Stimulated activated CD4-positive, alpha-beta T cell treated with anti-CD3 and anti-CD28 coated beads, Interleukin-2, amount 100 ng/mL, for 24 hours (primary cell): ENCODE measurements at places on chromosomes 2 and 18.
A peak's percentile ranks its signal among the peaks of the same experiment; 100 is the strongest.

- no peak for DNase-seq
Measured at GRCh38 chr2:237486819-237487448, at the start of gene MLPH. TSS of gene MLPH (plus strand) at chr2:237487251. CDS start at chr2:237493427, 6,176 bp downstream.

DNA sequence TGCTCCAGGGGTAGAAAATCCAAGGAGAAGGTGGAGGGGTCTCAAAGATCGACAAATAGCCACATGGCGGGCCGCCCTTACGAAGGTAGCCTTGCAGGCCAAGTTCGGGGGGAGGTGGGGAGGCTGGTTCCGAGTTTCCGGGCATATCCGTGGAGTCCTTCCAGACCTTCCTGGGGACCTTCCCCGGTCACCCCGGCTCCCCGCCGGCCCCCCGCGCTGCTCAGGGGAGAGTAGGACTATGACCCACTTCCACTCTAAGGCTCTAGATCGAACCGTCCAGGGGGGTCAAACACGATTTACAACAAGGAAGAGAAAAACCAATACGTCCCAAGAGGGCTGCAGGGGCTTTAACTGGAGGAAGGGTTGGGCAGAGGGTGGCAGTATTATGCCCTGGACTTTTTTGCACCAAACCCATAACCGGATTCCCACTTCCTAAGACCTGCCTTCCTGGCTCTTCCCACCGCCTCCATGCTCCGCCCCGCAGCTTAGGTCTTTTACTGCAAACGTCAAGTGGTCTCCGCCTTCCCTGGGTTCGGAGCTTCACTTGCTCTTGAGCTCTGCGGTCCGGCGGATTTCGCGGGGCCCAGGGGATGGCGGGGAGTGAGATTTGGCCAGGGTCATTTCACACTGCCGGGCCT is 779 bp upstream of the LYPD6 start:
- DNase-seq: peak; percentile 1

DNA sequence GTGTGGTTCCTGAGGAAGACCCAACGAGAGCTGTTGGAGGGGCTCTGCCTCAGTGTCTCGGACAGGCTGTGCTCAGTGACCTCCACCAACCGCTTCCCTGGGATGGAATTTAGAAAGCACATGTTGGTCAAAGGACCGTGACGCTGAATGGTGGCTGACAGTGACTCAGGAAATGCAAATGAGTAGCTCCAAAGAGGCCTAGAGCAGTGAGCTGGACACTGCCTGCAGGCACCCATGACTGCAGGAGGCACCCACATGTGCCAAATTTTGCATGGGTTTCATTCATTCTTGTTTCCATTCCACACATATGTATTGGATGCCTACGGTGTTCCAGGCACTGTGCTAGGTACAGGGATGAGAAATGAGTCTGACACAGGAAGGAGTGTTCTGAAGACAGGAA is 46.4 kb downstream of the ACKR3 start:
- DNase-seq: no peak

DNA sequence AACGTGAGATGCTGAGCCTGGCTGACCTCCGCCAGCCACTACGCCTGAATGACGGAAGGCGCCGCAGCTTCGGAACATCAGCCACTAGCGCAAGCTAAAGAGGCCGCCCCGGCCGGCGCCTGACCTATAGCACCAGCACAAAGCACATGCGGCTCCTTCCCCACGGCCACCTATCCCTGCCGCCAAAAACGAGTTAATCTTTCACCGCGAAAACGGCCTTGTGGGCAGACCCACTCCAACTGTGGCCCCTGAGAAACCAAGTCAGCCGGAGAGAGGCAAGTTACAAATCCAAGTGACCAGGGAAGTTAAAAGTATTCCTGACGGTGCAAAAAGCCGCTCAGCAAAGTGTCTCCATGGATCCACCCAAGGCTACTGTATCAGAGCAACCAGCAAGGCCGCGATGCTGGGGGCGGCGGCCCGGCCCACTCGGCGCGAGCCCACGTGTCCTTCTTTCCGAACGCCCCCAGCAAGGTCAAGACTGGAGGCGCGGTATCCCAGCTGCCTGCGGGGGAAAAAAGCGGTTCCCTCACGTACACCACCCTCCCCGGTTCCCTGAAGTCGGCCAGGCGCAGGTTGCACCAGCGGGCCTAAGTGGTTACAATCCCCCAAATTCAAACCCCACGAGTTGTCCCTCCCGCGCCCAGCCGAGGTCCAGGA is 575 bp downstream of the HSPD1 start:
- peak; percentile 61 for DNase-seq

DNA sequence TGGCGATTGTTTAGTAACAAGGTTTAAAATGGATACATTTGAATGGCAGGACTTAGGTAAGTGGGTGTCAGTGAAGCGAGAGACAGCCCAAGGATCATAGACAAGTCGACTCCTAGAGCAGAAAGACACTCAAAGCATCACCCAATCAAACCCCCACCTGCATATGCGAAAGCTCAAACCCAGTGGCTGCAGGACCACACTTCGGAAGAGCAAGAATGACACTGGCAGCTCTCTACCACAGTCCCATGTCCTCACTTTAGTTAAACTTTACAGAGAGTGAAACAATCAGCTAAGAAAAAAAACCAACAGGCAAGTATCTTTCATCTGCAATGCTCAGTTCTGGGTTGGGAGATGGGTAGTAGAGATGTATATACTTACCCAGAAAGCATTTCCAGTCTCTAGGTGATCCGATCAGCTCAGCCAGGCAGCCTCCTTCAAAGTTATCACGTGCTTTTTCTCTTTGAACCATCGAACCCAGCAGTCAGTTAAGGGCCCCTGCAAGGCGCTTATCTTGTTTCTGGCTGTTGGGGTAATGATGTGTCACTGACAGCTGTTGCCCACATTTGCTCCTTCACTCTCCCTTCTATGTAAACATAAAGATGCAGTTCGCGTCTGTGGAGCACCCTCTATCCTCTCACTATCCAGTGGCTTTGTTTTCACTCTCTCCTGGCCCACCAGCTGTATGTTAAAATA is 357.5 kb upstream of the ID2 start:
- DNase-seq: no peak

DNA sequence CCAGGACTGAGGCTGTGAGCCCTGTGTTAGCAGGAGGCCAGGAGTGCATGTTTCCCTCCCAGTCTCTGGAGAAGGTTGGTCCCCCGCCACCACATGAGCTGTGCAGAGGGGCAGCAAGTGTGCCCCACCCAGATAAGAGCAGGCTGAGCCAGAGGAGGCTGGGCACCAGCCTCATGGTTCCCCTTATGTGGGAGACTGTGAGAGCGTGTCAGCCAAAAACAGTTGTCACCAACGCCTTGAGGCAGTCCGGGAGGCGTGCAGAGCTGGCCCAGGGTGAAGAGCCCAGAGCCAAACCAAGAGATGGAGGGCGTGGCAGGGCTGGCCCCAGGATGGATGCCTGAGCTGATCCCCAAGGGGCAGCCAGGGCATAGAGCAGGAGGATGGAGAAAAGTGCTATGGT is 128.7 kb upstream of the GLI2 start:
- DNase-seq: no peak

GRCh38 chr2:214379227-214379626 is 31.6 kb upstream of the VWC2L start:
- no peak for DNase-seq

GRCh38 chr2:229993236-229993635 is 70.9 kb downstream of the FBXO36 start:
- no peak for DNase-seq

GRCh38 chr2:24819442-24820174 is 26.4 kb downstream of the CENPO start:
- DNase-seq: no peak

DNA sequence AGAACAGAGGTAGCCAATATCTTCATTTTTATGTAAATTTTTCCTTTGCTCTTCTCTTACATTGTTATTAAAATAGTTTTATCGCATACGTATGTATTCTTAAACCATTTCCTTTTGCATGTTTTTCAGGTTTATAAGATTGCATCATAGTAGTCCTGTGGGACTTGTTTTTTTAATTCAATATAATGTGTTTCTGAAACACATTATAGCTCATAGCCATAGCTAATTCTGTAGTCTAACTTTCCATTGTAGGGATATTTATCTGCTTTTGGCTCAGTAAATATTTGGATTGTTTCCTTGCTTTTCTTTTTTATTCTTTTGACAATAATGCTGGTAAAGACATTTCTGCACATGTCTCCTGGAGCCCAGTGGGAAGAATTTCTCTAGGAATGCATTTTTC is 484.3 kb downstream of the PTPRM start:
- no peak for DNase-seq

GRCh38 chr18:63318889-63319382 is 633 bp downstream of the BCL2 start:
- DNase-seq: no peak

DNA sequence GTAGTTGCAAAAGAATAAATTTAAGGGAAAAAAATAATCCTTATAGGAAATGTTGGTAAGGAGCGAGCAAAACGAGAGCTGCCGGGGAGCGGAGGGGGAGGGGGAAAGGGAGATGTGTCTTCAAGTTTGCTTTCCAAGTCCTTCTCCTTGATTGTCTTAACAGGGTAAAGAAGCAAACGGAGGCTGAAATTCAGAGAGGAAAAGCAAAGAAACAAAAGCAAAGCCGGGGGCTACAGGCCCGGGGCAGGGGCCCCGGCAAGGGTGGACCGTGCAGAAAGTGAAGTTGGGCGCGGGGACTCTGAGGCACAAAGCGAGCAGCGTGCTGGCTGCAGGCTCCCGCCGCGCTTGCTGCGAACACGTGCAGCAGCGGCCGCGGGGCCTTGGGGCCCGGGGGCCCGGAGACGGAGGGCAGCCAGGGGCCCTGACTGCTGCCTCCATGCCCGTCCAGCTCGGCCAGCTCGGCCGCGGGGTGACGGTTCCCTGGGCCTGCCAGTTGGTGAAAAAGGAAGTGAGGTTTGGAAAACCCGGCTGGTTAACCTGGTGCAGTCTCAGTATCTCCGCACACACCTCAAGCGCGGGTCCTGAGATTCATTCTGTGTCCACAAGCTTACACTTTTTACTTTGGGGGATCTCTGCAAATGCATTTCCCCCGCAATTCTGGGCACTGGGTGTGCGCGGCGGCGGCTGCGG is 4.1 kb downstream of the BCL11A start:
- DNase-seq: no peak

DNA sequence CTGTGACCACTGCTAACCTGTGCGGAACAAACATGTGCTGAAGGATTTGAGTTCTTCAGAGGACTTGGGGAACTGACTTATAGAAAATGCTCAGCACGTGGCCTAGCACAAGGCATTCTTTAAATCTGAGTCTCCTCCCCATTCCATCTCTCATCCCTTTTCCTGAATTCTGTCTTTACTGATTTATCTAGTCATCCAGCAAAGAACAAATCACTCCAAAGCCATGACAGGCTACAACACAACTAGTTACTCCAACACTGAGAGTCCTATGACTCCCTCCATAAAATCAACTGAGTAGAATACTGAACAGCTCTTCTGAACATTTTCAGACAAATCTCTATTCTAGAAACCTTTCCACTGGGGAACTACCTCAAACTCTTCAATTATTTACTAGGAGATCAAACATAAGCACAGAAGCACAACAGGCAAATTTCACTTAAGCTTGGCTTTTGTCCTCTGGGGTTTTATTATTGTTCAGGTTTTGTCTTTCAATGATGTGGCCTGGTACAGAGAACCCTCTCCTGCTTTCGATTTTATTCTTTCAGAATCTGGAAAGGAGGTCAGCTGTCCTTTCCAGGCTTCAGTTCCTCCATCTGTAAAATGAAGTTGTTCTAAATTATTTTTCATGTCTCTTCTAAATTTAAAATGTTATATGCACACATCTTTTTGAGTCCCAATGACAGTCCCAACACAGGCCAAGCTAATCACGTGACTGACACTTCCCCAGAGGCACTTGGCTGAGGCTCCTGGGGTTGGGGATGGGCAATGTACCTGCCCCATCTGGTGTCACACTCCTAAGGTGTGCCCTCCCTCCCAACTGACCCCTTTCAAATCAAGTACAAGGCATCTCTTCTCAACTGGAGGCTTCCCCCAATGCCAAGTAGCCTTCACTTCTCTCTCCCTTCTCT is 31.8 kb downstream of the RNU4ATAC start:
- DNase-seq: no peak

DNA sequence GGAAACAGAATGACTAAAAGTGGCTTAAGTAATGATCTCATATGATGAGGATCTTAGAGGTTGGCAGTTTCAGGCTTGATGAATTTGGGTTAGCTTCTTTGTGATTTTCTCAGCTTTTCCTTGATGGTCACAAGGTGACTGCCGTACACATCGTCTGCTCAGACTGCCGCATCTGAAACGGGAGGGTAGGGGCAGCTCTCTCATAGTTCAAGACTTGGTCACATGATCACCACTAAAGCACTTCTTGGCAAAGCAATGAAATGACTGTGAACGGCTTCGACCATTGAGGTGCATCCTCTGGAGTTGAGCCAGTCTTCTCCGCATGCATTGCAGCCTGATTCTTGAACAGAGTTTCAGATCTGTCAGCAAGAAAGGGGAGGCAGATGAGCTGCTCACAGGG is 43.8 kb downstream of the LPIN1 start:
- no peak for DNase-seq

DNA sequence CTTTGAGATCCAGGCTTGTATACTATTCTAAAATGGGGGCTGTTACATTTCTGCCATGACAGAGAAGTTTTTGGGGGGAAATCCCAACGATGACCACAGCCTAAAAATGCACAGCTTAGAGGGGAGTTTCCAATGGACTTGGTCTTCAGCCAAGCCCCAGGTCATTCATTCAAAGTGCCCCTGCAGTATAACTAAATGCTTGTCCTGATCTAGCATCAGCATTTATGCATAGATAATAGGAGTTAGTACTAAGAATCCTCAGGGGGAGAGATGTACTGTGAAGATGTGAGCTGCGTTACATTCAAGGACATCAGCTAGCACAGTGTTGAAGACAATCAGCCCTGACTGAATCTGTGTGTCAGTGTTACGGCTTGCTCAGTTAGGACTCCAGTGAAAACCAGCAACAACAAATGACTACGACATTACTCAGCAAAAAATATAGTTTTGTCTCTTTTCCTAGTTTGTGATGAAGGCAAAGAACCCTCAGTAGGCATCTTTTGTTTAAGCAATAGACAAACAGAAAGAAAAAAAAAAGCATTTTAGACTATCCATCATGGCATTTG is 160.9 kb downstream of the ZEB2 start:
- no peak for DNase-seq

DNA sequence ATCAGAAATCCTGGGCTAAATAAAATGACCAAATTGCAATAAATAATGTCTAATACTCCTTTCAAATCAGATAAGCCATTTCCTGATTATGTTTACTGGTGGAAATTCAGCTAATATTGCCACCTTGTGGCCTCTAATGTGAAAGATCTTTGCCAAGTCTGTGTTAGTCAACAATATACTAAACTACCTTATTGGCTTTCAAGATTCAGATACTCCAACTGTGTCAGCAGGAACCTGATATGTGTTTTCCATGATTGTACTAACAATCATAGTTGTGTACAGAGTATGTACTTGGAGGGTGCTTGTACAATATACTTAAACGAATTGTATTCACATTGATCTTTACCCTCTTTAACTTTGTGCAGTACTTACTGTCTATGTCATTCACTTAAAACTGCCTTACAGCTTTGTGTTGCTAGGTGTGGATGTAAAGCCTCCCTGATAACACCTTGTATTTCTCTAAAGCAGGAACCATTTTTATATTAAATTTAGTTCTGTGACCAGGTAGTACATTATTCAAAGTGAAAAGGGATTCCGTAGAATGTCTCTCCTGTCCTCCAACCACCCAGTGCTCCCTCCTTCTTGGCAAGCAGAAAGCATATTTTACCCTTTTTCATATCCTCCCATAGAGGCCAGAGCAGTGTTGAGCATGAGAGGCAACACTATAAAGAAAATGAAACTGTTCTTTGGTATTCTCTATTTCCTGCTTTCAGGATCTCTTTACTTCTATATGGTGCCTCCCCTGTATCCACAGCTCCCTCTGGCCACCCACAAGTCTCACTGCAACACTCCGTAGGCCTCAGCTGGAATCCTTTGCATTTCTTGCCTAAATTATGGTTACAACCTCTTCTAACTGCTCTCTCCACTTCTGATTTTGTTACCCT is 75.2 kb upstream of the C2orf15 start:
- DNase-seq: peak; percentile 8

- DNase-seq: no peak
Measured at GRCh38 chr2:218988650-218989049, 3.7 kb upstream of the FEV start.
